ENCODE measurements at places on chromosomes 5 and 9.

DNA sequence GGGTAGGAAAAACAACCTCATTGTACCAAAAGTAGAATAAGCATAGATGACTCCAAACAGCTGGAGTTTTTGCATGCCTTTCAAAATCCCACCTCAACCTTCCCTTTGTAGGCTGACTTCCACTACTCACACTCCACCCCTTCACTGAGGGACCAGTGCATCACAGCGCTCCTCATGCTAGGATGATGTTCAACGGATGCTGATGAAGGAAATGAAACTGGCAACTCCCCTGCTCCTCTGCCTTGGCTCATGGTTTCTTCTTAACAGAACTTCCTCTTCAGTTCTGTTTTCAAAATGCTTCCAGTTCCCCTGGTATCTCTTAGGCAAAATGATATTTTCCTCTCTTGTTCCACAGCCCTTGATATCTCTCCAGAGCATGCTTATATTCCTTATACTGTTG lies 29.0 kb downstream of the LIFR start:
- DNase-seq: no peak

GRCh38 chr5:20157089-20157488 lies 169.1 kb upstream of the CDH18 start:
- no peak for DNase-seq

DNA sequence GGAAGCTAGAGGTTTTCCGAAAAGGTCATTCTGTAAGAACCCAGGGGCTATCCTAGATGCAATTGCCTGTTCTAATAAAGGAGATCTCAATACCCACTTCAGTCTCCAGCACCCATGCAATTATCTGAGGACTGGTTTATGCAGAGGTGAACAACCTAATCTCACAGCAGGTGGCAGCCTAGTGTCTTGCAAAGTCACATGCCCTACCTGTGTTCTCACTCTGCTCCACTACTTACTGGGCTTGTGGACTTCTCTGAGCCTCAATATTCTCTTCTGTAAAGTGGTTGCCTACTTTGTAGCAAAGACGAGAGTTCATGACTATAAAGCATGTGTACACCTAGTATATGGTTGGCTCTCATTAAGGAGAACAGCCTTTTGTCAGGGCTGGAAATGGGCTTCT lies 21.0 kb upstream of the ALDH1B1 start:
- no peak for DNase-seq

- no peak for DNase-seq
Measured at GRCh38 chr5:81495286-81495685, 101.4 kb upstream of the ACOT12 start.

DNA sequence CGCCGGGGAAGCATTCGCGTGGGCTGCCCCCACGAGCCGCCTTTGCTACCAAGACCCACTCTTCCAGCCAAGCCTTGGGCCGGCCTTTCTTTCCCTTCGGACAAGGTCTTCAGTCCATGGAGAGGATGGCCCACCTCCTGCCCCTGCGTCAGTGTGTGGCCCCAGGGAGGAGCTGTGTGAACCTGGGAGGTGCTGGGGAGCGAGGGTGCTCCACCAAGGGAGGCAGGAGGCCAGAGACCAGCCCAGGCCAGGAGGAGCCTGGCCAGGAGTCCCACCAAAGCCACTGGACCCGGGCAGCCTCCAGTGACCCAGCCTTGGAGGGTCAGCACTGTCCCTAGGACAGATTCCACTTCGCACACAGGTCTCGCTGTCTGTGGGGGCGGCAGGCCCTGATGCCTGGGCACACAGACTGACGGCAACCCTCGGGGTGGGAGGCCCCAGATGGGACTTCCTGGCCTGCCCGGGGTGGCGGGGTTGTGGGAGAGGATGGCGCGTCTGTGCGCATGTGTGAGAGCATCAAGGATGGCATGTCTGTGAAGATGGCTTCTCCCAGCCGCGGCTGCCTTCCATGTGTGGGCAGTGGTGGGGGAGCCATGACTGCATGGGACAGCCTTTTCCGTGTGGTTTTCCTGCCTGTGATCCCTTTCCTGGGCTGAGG lies 113.3 kb upstream of the LPCAT1 start:
- no peak for DNase-seq

DNA sequence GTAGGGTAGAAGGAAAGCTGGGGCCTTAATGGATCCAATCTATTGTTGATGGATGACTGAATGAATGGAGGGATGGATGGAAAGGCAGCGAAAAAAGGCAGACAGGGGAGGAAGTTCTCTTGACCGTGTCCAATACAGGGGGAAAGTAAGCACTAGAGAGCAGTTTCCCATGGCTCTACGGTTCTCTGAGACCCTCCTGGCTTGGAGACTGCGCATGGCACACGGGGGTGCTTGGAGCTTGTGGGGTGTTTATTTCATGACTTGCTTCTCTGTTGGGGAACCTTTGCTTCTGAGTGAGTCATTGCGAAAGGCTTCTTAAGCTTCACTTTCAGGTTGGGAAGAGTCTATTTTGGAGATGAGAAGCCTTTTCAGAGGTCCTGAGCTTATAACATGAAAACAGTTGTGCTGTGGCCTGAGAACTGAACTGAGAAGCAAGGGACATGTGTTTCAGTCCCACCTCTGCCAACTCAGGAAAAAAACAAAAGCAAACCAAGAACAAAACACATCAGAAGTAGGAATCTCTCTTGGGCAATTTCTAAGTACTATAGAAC lies 12.8 kb upstream of the TEX48 start:
- no peak for DNase-seq

DNA sequence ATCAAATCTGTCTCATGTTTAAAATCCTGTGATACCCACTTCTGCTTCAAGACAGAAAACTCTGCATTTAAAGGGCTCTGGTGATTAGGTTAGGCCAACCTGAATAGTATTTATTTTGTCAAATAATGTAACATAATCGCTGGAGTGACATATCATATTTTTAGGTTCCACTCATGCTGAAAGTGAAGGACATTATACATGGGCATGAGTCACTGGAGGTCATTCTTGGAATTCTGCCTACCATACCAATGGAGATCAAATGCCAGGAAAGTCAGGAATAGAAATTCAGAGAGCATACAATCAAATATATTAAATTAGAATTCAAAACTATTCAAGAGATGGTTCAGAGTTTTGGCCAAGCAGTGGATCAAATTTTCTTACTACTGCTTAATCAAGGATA lies 97.1 kb upstream of the PRSS3 start:
- DNase-seq: no peak

- no peak for DNase-seq
Measured at GRCh38 chr5:89480406-89481007, 597.5 kb upstream of the MEF2C start.

DNA sequence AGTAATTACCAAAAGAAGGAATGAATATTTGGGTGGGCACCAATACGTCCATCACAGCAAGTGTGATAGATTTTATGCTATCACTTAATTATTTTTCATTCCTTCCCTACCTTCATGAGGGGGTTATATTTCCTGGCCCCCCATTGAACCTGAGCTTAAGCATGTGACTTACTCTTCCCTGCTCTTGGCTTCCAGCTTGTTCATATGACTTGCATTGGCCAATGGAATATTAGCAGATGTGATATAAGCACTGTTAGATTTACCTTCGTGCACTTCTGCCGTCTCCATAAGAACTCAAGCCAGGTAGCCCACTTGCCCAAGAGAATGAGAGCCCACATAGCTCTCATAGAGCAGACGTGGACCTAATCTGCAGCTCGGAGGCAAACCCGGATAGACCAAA lies 99.1 kb upstream of the SMARCA2 start:
- no peak for DNase-seq

DNA sequence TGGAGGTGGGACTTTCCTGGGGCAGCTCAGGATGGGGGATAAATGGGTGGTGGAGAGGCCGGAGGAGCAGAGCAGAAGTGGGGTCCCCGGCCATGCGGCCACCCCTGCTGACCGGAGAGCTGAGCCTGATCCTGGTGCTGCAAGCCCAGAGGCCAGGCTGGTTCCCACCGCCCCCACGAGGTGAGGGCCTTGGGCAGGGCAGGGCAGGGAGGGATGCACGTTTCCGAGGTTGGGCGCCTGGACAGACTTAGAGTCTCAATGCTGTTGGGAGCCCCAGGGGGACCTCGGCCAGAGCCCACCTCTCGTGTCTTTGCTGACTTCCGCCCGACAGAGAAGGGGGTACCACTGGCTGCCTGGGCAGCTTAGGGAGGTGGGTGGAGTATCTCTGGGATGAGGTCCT lies 5.5 kb downstream of the OBP2A start:
- DNase-seq: no peak

- peak; percentile 38 for DNase-seq
Measured at GRCh38 chr5:132456296-132456986, 34.1 kb downstream of the IRF1 start.

DNA sequence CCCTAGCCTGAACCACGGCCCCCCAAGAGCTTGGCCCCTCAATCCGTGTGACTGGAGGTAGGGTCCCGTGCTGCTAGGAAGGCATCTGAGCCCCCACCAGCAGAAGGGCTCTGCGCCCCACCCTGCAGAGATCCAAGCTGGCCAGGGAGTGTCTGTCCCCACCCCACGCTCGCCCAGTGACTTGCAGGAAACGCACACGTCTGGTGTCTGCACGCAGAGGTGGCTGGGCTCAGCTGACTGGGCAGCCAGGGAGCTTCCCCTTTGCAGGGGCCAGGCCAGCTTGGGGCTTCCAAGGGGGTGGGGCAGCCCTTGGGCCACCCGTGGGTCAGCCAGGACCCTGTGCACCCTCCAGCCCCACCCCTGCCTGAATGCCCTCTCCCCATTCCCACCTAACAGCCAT lies 24.3 kb downstream of the NOTCH1 start:
- DNase-seq: no peak

- no peak for DNase-seq
Measured at GRCh38 chr5:99438619-99439018, 509.8 kb upstream of the CHD1 start.

- DNase-seq: no peak
Measured at GRCh38 chr5:93637697-93638096, 54.7 kb downstream of the NR2F1 start.

- DNase-seq: no peak
Measured at GRCh38 chr5:181217803-181218062, 5.3 kb upstream of the TRIM41 start.

DNA sequence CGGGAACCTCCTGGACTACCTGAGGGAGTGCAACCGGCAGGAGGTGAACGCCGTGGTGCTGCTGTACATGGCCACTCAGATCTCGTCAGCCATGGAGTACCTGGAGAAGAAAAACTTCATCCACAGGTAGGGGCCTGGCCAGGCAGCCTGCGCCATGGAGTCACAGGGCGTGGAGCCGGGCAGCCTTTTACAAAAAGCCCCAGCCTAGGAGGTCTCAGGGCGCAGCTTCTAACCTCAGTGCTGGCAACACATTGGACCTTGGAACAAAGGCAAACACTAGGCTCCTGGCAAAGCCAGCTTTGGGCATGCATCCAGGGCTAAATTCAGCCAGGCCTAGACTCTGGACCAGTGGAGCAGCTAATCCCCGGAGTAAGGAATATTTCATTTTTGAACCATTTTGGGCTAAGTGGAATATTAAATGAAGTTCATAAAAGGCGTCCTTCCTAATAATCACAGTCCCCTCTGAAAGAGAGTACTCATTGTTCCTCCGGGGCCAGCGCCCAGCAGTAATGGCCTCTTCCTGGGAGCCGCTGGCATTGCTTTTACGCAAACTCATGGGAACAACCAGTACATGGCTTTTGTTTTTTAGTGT lies 23.6 kb downstream of the QRFP start:
- no peak for DNase-seq

DNA sequence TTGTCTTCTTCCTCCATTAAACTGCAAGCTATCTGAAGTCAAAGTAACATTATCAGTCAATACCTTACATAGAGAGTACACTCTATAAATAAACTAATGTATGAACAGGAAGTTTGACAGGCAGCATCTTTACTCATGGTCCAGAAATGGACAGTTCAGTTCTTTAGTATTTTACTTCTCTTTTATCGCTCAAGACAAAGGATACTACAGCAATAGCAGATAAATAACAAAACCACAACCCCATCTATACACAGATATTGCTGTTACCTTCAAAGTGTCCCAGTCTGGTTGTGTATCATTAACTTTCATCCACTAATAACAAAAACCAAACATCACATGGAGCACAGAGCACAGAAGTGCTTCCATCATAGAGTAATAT lies 46.4 kb downstream of the SEMA5A start:
- no peak for DNase-seq

DNA sequence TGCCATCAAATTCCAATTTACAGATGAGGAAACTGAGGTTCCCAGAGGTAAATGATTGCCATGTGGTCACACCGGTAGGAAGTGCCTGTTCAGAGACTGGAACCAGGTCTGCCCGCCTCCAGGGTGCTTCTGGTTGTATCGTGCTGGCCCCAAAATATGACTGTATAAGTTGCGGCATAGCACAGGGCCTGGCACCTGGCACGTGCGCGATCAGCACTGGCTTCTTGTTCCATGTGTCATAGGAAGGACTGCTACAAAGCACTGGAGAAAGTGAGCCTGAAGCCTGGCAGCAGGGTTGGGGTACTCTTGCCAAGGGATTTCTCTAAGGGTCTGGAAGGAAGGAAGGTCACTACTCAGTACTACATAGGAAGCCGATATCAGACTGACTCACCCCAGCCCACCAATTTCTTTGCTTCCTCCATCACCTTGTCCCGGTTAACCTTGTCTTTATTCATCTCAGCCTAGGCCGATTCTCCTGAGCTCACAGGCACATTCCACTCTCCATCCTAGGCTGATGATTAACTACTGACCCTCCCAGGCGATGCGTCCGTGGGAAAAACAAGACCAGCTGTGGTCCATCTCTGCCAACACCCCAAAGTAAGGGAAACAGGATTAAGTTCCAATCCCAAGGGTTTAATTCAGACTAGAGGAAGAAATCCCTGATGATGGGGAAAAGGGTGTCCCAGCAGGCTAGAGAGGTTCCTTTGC lies 1.8 kb downstream of the HRH2 start:
- DNase-seq: no peak

- DNase-seq: no peak
Measured at GRCh38 chr9:127562841-127563401, 49.2 kb upstream of the STXBP1 start.
